ENCODE measurements at places on chromosomes 4 and X. TPM values are rescaled to one million over a fixed set of nuclear protein-coding genes. Genes with fewer than 3 reads are reported as not detected.

GRCh38 chr4:71537551-71538065 lies 198.8 kb downstream of the SLC4A4 start:
- no peaks in the 10 kb centered on the region for H3K27me3 ChIP-seq
- no peaks in the 10 kb centered on the region for H3K36me3 ChIP-seq
- no peak for DNase-seq

DNA sequence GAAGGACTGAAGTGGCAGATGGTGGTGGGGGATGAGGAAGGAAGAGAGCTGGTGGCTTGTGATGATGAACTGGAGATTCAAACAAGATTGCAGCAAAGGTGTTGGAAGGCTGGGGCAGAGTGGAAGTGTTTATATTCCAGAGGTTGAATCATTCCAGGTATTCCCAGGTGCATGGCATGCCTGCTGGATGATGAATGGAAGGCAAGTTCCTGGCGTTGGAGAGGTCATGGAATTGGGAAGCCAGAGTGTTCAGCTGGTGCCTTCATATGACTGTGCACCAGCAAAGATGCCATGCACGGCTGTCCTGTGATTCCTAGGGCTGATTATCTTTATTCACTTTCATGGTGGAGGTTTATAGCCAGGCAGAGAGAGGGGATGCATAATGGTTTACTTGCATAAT lies 135.8 kb upstream of the PUDP start:
- no peak overlapping the region for H3K4me3 ChIP-seq
- peaks cover 7% of the 10 kb centered on the region for H3K27me3 ChIP-seq
- no peak for DNase-seq
- no peaks in the 10 kb centered on the region for H3K4me1 ChIP-seq
- no peaks in the 10 kb centered on the region for H3K36me3 ChIP-seq

The FDCSP gene
- not detected for polyA plus RNA-seq

GRCh38 chrX:106404512-106404911 lies 207.3 kb upstream of the RADX start:
- DNase-seq, result no peak
- H3K27ac ChIP-seq, result no peak overlapping the region
- H3K27me3 ChIP-seq, result peaks cover 12% of the 10 kb centered on the region
- no peaks in the 10 kb centered on the region for H3K4me1 ChIP-seq
- no peaks in the 10 kb centered on the region for H3K36me3 ChIP-seq

The TMSB15C gene
- polyA plus RNA-seq, result 4.9 TPM

The IRS4 gene
- polyA plus RNA-seq, result 0.04 TPM

DNA sequence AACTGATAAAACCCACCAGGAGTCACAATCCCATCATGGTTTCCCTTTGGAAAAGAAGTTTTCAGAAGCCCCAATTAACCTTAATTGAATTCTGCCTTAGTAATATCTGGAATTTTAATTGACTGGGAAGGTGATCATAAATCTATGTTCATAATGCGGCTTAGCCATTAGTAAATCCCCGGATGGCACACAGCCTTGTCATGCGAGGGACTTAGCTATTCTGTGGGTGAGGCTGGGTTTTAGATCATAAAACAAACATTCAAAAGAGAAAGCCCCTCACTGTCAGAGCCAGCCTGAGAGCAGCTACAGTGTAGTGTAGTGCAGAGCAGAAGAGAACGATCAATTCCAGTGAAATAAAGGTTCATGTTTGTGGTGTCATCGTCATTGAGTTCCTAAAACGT lies 124.0 kb upstream of the NOCT start:
- no peaks in the 10 kb centered on the region for H3K27me3 ChIP-seq
- H3K4me1 ChIP-seq, result peaks cover 3% of the 10 kb centered on the region
- no peak overlapping the region for H3K27ac ChIP-seq
- DNase-seq, result no peak
- H3K4me3 ChIP-seq, result no peak overlapping the region

DNA sequence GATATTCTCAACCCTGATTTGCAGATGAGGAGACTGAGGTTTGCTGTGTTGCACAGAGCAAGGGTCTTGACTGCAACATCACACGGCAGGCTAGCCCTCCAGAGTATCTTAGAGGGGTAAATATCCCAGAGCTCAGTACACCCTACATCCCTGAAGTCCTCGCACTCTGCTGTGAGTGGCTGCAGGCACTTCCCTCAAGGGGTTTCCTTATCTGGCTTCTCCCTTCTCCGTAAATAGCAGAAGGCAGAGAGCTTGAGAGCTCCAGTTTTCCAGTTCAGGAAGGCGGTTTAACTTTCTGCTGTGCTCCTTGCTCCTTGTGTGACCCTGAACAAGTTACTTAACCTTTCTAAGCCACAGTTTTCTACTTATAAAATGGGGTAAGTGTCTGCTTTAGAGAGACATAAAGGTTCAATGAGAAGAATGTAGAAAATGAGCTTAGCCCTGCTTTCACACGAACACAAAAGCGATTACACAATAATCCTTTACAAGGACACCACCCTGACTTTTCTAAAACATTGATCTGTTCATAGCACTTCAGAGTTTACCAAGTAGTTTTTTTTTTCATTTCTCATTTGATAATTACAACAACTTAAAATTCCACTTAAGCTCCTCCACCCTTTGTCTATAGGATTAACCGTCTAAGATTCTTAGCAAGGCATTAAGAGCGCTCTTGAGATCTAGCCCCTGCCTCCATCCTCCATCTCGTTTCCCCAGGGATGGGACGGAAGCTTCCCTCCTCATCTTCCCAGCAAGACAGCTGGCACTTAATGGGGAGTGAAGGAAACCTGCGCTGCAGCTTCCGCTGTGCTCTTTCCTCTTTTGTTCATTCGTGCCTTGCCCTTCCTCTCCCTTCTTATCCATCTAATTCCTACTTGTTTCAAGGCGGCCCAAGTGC lies 68.4 kb downstream of the TAPT1 start:
- H3K27ac ChIP-seq, result no peak overlapping the region
- peaks cover 4% of the 10 kb centered on the region for H3K36me3 ChIP-seq
- no peak for DNase-seq
- no peak overlapping the region for H3K4me3 ChIP-seq
- no peaks in the 10 kb centered on the region for H3K27me3 ChIP-seq

GRCh38 chrX:11759172-11759460 lies 1.1 kb downstream of the MSL3 start:
- peaks cover 4% of the 10 kb centered on the region for H3K4me1 ChIP-seq
- H3K27me3 ChIP-seq, result peaks cover 23% of the 10 kb centered on the region
- H3K27ac ChIP-seq, result peak overlapping the region; percentile 85
- peaks cover 12% of the 10 kb centered on the region for H3K36me3 ChIP-seq

The SCD5 gene
- polyA plus RNA-seq, result 9.6 TPM

The FRG2 gene
- polyA plus RNA-seq, result not detected

The XPNPEP2 gene
- polyA plus RNA-seq, result 12.9 TPM

The PDHA2 gene
- polyA plus RNA-seq, result not detected

DNA sequence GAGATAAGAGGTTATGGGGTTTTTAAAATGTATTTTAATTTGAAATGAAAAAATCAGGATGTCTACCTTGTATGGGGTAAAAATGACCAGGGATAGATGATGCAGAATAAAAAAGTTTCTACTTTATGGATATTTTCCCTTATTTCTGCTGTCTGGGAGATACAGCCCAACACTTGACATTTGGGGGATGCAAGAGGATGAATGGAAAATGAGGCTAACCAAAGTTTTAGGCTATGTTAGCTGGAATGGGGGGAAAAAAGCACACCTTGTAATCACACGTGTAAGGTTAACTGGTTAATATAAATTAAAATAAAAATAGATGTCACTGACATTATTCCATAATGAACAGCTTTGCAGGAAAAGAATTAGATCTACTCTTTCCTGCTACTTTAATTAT lies 1.1 kb downstream of the PRDM8 start:
- H3K27ac ChIP-seq, result no peak overlapping the region
- peaks cover 66% of the 10 kb centered on the region for H3K27me3 ChIP-seq
- H3K4me3 ChIP-seq, result no peak overlapping the region
- no peak for DNase-seq
- H3K36me3 ChIP-seq, result peaks cover 3% of the 10 kb centered on the region
- H3K4me1 ChIP-seq, result peaks cover 30% of the 10 kb centered on the region

GRCh38 chrX:100946299-100946927 lies 17.7 kb upstream of the XKRX start:
- H3K4me1 ChIP-seq, result no peaks in the 10 kb centered on the region
- H3K27ac ChIP-seq, result no peak overlapping the region
- DNase-seq, result no peak
- H3K4me3 ChIP-seq, result no peak overlapping the region

The ADH1B gene
- 5.0 TPM for polyA plus RNA-seq

- no peak overlapping the region for H3K27ac ChIP-seq
- no peaks in the 10 kb centered on the region for H3K27me3 ChIP-seq
- peaks cover under 1% of the 10 kb centered on the region for H3K36me3 ChIP-seq
- H3K4me3 ChIP-seq, result no peak overlapping the region
Observed at GRCh38 chr4:89000844-89001360, 56.1 kb downstream of the FAM13A start.

GRCh38 chr4:128698386-128698785 lies 111.1 kb upstream of the JADE1 start:
- no peaks in the 10 kb centered on the region for H3K36me3 ChIP-seq
- no peak for DNase-seq
- H3K27me3 ChIP-seq, result no peaks in the 10 kb centered on the region
- H3K4me3 ChIP-seq, result no peak overlapping the region
- H3K4me1 ChIP-seq, result no peaks in the 10 kb centered on the region
- H3K27ac ChIP-seq, result no peak overlapping the region

- H3K4me1 ChIP-seq, result peaks cover 2% of the 10 kb centered on the region
- no peaks in the 10 kb centered on the region for H3K36me3 ChIP-seq
- no peak overlapping the region for H3K4me3 ChIP-seq
- peak; percentile 26 for DNase-seq
Observed at GRCh38 chr4:11446155-11446811, 17.6 kb upstream of the HS3ST1 start.

DNA sequence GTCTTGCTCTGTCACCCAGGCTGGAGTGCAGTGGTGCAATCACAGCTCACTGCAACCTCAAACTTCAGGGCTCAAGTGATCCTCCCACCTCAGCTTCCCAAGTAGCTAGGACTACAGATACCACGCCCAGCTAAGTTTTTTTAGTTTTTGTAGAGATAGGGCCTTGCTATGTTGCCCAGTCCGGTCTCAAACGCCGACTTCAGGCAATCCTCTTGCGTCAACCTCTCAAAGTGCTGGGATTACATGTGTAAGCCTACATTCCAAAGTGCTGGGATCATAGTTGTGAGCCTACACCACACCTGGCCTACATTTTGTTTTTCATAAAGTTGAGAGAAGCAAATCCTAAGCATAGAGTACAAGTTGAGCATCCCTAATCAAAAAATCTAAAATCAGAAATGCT lies 42.2 kb downstream of the SMARCA5 start:
- peaks cover 5% of the 10 kb centered on the region for H3K4me1 ChIP-seq
- no peak overlapping the region for H3K27ac ChIP-seq
- no peak for DNase-seq
- peaks cover 11% of the 10 kb centered on the region for H3K36me3 ChIP-seq

GRCh38 chr4:147019091-147019490 lies 73.4 kb upstream of the TTC29 start:
- H3K27me3 ChIP-seq, result no peaks in the 10 kb centered on the region
- no peak overlapping the region for H3K4me3 ChIP-seq
- peak; percentile 52 for DNase-seq
- H3K4me1 ChIP-seq, result no peaks in the 10 kb centered on the region
- no peaks in the 10 kb centered on the region for H3K36me3 ChIP-seq

The CCNA2 gene
- polyA plus RNA-seq, result 23.9 TPM

- H3K27ac ChIP-seq, result no peak overlapping the region
- H3K4me3 ChIP-seq, result no peak overlapping the region
- H3K4me1 ChIP-seq, result peaks cover 3% of the 10 kb centered on the region
- DNase-seq, result peak; percentile 53
- H3K36me3 ChIP-seq, result no peaks in the 10 kb centered on the region
- H3K27me3 ChIP-seq, result no peaks in the 10 kb centered on the region
Observed at GRCh38 chr4:153413842-153414241, 52.3 kb upstream of the TMEM131L start.

- H3K4me3 ChIP-seq, result no peak overlapping the region
- no peak overlapping the region for H3K27ac ChIP-seq
- no peaks in the 10 kb centered on the region for H3K27me3 ChIP-seq
- H3K36me3 ChIP-seq, result no peaks in the 10 kb centered on the region
- no peak for DNase-seq
- no peaks in the 10 kb centered on the region for H3K4me1 ChIP-seq
Observed at GRCh38 chr4:167873496-167873895, 218.8 kb upstream of the ANXA10 start.

The GAGE1 gene
- not detected for polyA plus RNA-seq

DNA sequence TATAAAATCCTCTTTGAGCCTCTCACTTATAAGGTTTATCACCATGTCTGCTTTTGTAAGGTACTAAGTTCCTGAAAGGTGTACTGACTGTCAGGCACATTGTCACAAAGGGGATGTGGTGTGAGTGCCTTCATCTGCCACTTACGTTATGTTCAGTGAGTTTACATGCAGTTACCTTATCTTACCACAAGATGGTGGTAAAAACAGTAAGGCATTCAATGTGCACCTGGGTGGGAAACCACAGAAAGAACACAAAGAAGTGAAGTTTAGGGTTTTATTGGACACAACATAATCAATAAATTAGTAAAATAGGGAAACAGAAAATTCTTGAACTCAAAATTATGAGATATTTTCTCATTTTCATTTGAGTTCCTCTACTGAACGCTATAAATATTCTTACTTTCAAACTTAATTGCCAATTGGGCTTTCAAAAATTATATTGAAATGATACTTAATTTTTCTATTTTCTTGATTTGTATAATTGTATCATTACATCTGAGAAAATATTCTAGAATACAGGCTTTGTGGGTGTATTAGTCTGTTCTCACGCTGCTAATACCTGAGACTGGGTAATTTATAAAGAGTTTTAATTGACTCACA lies 650.8 kb downstream of the PCDH7 start:
- no peak overlapping the region for H3K4me3 ChIP-seq
- H3K27me3 ChIP-seq, result no peaks in the 10 kb centered on the region
- peak; percentile 71 for DNase-seq
- no peaks in the 10 kb centered on the region for H3K36me3 ChIP-seq
- no peaks in the 10 kb centered on the region for H3K4me1 ChIP-seq
- no peak overlapping the region for H3K27ac ChIP-seq

The PPEF2 gene
- polyA plus RNA-seq, result 0.36 TPM

- no peaks in the 10 kb centered on the region for H3K27me3 ChIP-seq
- no peak overlapping the region for H3K4me3 ChIP-seq
- peak; percentile 72 for DNase-seq
- no peaks in the 10 kb centered on the region for H3K36me3 ChIP-seq
Observed at GRCh38 chrX:149313871-149314371, 191.2 kb downstream of the IDS start.

DNA sequence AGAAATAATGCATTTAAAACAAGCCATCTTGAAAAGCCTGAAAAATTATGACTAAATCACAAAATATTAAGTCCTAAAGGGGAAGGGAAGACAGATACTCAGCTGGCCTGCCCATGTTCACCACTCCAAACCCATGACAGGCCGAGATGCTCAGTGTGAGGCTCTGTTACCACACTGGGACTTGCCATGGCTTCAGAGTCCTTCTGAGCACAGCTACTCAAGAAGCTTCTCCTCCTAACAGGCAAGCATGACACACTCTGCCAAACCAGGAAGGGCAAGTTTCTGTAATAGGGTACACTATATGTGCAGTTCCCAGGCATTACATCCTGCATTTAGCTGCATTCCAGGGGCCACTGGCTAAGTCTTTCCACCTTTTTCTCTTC lies 34.0 kb upstream of the CYBB start:
- no peak overlapping the region for H3K27ac ChIP-seq
- DNase-seq, result no peak
- no peaks in the 10 kb centered on the region for H3K4me1 ChIP-seq
- no peak overlapping the region for H3K4me3 ChIP-seq
- H3K27me3 ChIP-seq, result peaks cover 6% of the 10 kb centered on the region

The SEC31A gene
- polyA plus RNA-seq, result 184 TPM

All from muscle of leg (tissue), 16 donors.